ENCODE measurements at places on chromosomes 3 and 15. TPM values are rescaled to one million over a fixed set of nuclear protein-coding genes. Genes with fewer than 3 reads are reported as not detected.

Gene DUOXA2
- total RNA-seq: 24.6 TPM

Gene BHLHE40
- 67.1 TPM for total RNA-seq

Gene IRAK2
- 3.7 TPM for total RNA-seq

Gene XCR1
- total RNA-seq: 0.27 TPM

Gene PSTPIP1
- not detected for total RNA-seq

Gene SNTN
- not detected for total RNA-seq

Gene RETNLB
- not detected for total RNA-seq

Gene CHMP2B
- total RNA-seq: 79.3 TPM

Gene KCNAB1
- total RNA-seq: 0.80 TPM

Gene GNB4
- 26.0 TPM for total RNA-seq

Gene FAIM
- 25.4 TPM for total RNA-seq

Gene PPP1R14D
- total RNA-seq: not detected

Gene LAMB2
- total RNA-seq: 396 TPM

Gene PRSS50
- 1.1 TPM for total RNA-seq

Gene IL12A
- 0.88 TPM for total RNA-seq

Gene CMTM8
- total RNA-seq: 17.1 TPM

Gene KBTBD13
- total RNA-seq: not detected

Gene MCF2L2
- total RNA-seq: 0.40 TPM

Gene CYP1A1
- total RNA-seq: 17.0 TPM

Gene GOLGA8K
- total RNA-seq: not detected

Gene MORC1
- 5.6 TPM for total RNA-seq

Gene TP63
- total RNA-seq: 2.4 TPM

Gene ITPKA
- total RNA-seq: 18.5 TPM

Gene HRG
- total RNA-seq: 1.7 TPM

Gene MTHFS
- 89.4 TPM for total RNA-seq

Gene SI
- total RNA-seq: 78.4 TPM

Gene GRK7
- total RNA-seq: 0.07 TPM

Gene IL5RA
- total RNA-seq: 1.5 TPM

Gene SOX14
- not detected for total RNA-seq

Gene CISH
- total RNA-seq: 5.9 TPM

Gene RBP2
- 295 TPM for total RNA-seq

Gene MELTF
- 74.0 TPM for total RNA-seq

Gene TMC3
- 0.43 TPM for total RNA-seq

Measured in hepatocyte (in vitro differentiated cells).